Stimulated activated CD8-positive, alpha-beta memory T cell treated with anti-CD3 and anti-CD28 coated beads, Interleukin-4, amount 100 ng/mL, for 24 hours (primary cell): ENCODE measurements at places on chromosomes 2 and 18.

- DNase-seq: no peak
Observed at GRCh38 chr2:176583607-176584006, 314.4 kb downstream of the MTX2 start.

- DNase-seq: no peak
Observed at GRCh38 chr2:221529943-221530652, 42.0 kb downstream of the EPHA4 start.

GRCh38 chr18:48842259-48843061 is 108.3 kb downstream of the SMAD7 start:
- DNase-seq: peak; percentile 42

GRCh38 chr18:70246061-70246466 is 40.6 kb upstream of the RTTN start:
- DNase-seq: no peak

DNA sequence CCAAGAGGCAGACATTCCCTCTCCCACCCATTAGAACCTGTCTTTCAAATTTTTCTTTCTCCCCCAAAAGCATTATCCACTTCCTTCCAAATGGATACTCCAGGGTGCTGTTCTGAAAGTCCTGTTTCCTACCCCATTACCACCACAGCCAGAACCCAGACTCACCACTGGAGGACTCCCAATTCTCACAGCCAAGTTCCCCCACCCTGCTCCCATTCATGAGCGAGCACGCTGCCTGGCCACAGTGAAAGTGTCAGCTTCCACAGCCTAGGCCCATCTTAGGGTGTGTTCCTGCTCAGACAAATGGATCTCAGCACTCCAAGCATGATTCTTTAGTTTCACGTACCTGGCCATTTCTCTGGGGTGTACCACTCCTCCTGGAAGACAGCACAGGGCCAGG is 3.8 kb upstream of the ANKRD53 start:
- no peak for DNase-seq
